ENCODE measurements at places on chromosomes 4 and X. TPM values are rescaled to one million over a fixed set of nuclear protein-coding genes. Genes with fewer than 3 reads are reported as not detected.

DNA sequence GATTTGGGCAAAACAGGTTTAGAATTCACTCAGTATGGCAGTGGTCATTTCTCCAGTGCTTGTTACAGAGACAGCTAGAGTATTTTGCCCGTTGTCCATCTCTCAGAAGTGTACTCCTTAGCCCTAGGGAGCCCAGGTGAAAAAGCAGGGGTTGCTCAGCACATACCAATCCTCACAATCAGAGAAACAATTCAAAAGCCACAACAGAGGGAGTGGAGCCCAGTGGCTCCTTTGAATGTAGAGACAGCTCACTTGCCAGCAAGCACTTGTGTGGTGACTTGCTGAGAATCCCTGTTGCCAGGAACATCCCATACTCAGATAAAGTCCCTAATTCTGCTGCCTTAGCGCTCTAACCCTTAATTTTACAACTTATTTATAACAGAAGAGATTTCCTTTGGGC is 1488.3 kb downstream of the RPA4 start:
- no peak for DNase-seq

DNA sequence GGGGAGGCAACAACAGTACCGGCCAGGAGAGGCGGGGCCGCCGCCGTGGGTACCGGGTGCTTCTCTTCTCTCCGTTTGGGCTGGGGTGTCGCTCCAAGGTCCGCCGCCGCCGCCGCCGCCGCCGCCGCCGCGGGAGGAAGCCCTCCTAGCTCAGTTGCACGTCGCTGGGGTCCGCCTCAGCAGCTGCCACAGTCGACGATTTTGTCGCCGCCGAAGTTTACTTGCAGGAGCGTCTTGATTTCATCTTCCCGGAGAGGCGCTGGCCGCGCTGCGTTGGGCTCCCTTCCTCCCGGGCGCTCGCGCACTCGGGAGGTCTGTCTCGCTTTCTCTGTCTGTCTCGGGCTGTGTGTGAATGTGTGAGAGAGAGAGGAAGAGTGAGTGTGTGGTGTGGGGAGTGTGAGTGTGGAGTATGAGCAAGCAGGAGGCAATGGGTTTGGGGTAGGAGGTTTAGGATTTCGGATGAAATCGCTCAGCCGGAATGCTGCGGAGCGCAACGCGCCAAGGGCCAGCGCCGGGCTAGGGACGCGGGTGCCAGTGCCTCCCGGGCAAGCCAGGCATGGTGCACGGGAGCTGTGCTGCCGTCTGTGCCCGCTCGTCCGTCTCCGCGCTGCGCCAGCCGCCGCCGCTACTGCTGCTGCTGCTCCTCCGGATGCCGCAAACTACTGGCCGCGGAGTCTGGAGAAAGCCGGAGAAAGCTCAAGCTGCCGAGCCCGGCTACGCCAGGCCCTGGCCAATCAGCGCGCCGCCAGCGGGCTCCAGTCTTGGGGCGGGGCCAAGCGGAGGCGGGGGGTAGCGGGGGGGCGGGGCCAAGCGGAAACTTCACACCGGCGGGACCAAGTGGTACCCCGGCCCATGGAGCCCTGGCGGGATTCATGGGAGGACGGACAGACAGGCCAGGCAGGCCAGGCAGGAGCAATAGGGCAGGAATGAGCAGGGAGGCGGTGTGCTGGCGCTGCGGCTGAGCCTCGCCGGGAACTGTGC is at the start of gene PCDH19:
PCDH19 (minus strand) TSS at position 664 of the 981 bp plus-strand sequence. CDS start 1,676 bp downstream, outside the sequence.
- peak; percentile 28 for DNase-seq

DNA sequence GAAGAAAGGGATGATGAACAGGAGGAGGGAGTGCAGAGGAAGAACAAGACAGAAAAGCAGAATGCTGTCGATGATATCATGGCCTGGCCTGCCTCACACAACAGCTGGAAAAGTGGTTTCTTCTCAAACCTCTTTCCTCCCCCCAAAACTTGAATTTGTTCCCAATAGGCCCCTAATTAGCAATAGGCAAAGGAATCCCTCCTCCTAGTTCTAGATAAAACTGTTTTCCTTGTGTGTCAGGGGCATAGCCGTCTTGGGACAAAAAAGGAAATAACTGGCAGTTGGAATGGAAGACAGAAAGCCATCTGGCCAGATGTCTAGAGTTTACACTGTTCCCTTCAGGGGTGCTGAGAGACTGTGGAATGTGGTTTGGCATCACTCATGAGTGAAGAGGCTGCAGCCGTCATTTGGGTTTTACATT is 177.8 kb upstream of the C1QTNF7 start:
- no peak for DNase-seq

DNA sequence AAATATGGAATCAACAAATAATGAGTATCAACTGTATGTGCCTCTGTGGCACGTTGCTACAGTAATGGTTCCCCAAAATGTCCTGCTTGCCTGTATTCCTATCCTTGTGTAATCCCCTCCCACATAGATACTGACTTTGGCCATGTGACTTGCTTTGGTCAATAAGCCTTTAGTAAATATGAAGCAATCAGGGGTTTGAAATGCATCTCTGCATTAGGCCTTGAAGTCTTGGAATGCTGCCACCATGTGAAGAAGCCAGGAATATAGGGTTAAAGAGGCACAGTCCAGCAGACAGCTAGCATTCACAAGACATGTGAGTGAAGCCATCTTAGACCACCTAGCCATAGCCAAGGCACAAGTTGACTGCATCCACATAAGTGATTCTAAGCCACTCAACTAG is 190.9 kb downstream of the GABRB1 start:
- no peak for DNase-seq

DNA sequence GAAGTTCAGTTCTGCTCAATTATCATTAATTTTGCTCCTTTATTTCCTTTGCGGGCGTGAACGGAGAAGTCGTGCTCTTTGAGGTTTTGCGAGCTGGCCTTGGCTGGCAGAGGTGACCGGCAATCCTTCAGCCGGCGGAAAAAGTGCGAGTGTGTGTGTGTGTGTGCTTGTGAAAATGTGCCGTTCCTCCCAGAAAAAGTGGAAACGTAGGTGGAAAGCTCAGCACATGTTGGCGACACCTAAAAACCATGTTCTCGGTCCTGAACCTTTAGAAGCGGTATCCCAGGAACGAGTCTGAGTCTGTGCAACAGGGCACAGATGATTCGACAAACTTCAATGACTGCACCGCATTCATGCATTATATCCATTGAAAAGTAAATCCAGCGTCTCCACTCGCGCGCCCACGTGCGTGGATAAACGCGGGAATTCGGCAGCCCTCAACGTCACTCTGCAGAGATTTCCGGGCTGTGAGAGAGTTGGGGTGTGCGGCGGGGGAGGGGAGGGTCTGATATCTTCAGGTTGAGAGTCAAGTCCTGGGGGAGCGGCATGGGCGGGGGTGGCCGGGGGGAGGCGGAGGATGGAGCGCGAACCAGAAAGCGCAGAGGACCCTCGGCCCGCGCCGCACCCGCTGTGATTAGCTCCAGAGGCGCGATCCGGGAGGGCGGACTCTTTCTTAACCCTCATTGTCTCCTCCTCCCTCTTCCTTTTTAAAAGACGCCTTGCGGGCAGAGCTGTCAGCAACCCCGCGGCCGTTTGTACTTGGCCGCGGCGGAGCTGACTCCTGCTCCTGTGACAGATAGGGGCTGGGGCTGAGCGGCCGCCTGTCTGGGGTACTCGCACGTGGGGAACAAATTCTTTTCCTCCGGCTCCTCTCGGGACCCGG is at the start of gene SHISA3:
SHISA3 (plus strand) TSS at position 737 of the 883 bp plus-strand sequence. CDS start 569 bp downstream, outside the sequence.
- DNase-seq = peak; percentile 18

- no peak for DNase-seq
Measured at GRCh38 chr4:118758293-118758692, 73.1 kb downstream of the METTL14 start.

DNA sequence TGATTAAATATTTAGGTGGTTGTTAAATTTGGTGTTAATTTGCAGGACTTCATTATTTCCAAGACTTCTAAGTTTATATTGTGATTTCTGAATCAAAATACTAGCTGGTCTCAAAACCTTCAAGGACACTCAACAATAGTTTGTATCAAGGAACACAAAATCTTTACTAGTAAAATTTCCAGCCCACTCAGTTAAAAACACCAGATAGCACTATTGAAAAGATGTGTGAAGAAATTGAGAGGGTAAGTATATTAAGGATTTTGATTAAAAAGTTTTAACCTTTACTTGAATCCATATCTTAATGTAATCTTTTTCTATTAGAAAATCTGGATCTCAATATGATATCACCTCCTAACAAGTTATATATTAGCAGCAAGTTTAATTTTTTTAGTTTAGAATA is 89.3 kb upstream of the UGT8 start:
- no peak for DNase-seq

DNA sequence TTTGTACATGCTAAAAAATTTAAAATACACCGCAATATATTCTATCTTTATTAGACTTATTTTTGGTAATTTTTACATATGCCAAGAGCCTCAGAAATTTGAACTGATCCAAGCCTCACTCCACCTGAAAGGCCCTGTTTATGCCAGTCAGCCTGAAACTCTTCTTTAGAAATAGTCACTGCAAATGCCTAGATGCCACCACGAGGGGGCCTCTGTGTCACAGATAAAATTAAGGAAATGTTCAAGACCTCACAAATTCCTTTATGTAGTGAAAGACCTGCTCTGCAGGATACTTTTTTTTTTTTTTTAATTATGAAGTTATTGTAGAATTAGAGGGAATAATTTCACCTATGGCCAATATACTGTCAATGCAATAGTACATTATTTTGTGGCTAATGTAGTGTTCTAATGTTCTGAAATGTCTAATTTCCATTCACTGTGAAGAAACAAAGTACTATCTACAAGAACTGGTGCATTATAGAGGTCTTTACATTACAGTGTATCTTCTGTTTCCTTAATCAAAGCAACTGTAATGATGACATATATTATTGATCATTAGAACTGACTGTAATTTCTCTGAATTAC is 69.8 kb downstream of the DTHD1 start:
- DNase-seq = peak; percentile 23

- DNase-seq = peak; percentile 3
Measured at GRCh38 chr4:129335818-129336217, 239.9 kb downstream of the C4orf33 start.

- no peak for DNase-seq
Measured at GRCh38 chr4:19675172-19675811, 576.4 kb upstream of the SLIT2 start.

The TEC gene
- 1.8 TPM for total RNA-seq

The MAP3K15 gene
- under 0.01 TPM for total RNA-seq

The ENOX2 gene
- 6.3 TPM for total RNA-seq

The PGM2 gene
- 22.2 TPM for total RNA-seq
